ENCODE measurements at places on chromosomes 6 and 20.

GRCh38 chr20:44566018-44566417 lies 16.4 kb upstream of the PKIG start:
- DNase-seq, result no peak

- peak; percentile 68 for DNase-seq
Measured at GRCh38 chr6:108074057-108074358, 533 bp downstream of the OSTM1 start.

GRCh38 chr6:99606656-99607415 lies at the start of gene PRDM13:
Gene PRDM13, plus strand, starts transcription at chr6:99606833. Its CDS starts 202 bp downstream, at chr6:99607035.
- no peak for DNase-seq

DNA sequence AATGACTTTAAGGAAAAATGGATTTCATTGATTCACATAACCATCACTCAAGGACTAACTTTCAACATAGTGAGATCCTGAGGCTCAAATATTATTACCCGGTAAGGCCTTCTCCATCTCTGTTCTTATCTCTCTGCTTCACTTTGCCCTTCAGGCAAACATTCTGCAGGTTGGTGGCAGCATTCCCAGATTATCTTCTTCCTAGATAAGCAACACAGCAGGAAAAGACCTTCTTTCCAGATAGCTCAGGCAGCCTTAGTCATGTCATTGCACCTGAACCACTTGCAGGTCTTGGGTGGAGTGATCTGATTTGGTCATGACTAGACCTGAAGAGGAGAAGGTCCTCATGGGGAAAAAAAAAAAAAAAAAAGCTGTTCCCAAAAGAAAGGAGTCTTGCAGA lies 5.3 kb upstream of the HIVEP2 start:
- DNase-seq, result no peak

GRCh38 chr6:123168466-123168865 lies 172.4 kb downstream of the CLVS2 start:
- no peak for DNase-seq

DNA sequence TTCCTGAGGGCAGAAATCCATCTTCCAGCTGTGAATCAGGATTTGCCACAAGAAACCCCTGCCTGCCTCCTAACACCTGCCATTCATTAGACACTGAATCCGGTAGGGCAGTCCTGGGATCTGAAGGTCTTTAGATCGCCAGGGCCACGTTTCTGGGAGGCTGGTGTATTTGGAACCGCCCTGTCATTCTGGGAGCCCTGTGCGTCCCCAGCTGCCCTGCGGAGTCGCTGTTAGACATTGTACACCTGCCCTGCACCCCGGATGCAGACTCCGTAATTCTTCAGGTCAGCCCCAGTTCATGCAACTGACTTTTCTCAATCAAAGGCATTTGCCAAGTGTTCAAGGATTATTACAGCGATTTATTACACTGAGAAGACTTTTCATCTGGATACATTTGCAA lies 193.2 kb downstream of the TBC1D7 start:
- DNase-seq, result no peak

DNA sequence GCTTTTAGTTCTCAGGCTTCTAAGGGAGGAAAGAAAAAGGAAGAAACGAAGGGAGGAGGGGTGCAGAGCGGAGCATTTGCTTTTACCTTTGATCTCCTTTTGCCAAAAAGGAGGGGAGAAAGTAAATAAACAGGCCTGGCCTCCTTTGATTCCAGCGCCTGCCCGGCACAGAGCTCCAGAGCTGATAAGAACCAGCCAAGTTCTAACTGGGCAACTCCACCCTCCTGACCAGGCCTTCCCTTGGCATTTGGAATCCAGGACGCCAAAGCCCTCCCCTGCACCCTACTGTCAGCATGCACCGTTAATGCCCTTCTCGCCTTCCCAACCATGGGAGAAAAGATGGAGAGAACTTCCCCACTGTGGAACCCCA lies 120.8 kb upstream of the PTPN1 start:
- DNase-seq, result no peak

GRCh38 chr6:52661551-52661950 lies 9.4 kb upstream of the TMEM14A start:
- no peak for DNase-seq

GRCh38 chr6:158268361-158269147 lies 43.7 kb upstream of the TULP4 start:
- no peak for DNase-seq

- peak; percentile 31 for DNase-seq
Measured at GRCh38 chr20:44073011-44073674, 113.8 kb downstream of the JPH2 start.

- DNase-seq, result no peak
Measured at GRCh38 chr6:168990019-168990751, 263.5 kb downstream of the THBS2 start.

GRCh38 chr6:93474733-93475179 lies 55.4 kb upstream of the EPHA7 start:
- no peak for DNase-seq

DNA sequence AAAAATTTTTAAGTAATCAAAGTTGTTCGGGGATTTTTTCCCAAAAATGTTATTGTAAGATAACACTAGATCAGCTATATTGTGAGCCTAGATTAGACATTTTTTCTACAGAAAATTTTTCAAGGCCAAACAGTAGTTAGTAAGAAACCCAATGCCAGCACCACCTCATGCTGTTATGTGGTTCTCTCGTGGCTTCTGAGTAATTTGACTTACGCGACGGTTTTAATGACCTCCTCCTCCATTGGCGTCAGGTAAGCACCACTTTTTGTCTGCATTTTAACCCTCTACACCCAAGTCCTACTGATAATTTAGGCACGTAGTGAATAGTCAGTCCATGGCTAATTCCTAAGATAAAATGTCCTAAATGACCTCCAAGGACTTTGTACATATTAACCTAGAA lies 9.7 kb downstream of the RPS6KA2 start:
- no peak for DNase-seq

DNA sequence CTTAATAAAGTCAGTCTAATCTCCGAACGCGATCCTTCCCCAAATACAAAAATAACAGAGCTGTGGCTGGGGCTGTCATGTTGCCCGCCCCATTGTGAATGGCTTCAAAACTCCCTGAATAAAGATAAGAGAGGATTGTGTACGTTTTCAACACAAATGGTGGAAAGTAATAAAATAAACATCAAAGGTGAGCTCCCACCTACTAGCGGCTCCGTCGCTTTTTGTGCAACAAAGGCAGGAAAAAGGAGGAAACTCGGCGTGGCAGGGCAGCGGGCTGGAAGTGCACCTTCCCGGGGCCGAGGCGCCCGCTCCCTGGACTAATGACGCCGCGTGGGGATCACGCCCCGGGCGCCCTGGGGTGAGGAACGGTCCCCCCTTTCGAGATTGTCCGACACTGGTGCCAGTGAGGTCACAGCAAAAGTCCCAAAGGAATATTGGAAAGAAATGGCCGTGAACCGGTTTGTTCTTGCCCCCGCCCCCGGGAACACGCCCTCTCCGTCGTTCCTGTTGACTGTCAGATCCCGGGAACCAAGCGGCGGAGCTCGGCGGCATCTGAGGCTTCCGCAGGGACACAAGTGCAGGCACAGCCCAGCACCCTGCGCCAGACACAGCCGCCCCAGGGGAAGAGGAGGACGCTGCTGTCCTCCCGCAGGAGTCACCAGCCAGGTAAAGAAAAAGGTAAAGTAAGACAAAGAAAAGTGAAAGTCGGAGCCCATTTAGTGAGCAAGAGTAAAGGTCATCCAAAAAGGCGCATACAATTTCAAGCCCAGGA lies 1.1 kb upstream of the FOXQ1 start:
- no peak for DNase-seq

DNA sequence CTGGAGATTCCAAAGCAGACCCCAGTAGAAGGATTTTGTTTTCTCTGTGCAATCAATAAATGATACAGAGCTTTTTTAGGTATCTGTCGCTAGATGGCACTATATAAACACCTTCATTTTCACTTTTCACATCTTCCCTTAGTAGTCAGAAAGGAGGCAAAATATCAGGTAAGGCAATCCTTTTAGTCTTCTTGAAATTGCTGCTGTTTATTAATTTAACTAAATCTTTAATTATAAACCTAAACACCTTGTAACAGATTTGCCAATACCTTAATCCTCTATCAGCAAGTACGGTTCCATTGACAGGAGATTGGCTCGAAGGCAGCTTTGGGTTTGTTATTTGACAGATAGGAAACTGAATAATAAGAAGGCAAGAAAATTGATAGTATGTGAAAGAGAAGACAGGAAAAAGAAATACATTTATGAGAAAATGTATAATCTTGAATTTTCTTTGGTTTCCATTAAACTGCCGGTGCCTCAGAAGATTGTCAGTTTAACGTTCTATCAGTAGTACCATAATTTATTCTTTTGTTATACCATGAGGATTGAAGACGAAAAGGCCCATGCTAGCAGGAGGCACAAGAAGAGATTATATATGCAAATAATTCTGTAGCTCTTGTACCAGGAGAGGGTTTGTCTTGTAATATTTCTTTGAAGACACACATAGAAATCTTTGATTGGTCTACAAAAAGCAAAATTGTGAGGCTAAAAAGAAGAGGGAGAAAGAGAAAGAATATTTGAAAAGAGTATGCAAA lies 23.5 kb upstream of the IBTK start:
- DNase-seq, result no peak

GRCh38 chr6:89257346-89257745 lies 40.2 kb upstream of the GABRR1 start:
- DNase-seq, result no peak

DNA sequence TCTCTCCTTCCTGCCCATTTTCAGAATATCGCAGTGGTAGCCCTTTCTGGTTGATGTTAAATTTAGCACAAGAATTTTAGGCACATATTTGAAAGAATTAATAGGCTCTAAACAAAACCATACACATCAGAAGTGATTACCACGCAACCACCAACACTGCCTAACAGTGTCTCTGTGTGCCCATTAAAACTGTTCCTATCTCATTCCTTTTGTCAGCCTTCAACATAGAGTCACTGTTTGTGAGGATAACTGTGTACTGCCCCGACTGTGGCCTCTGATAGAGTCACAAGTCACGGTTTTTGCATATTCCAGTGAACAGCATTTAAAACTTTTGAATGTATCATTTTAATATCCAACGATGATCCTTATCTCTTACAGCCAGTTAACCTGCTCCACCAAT lies 116.8 kb upstream of the TNFAIP3 start:
- no peak for DNase-seq

GRCh38 chr20:33282196-33282934 lies 649 bp upstream of the BPIFB1 start:
- no peak for DNase-seq

DNA sequence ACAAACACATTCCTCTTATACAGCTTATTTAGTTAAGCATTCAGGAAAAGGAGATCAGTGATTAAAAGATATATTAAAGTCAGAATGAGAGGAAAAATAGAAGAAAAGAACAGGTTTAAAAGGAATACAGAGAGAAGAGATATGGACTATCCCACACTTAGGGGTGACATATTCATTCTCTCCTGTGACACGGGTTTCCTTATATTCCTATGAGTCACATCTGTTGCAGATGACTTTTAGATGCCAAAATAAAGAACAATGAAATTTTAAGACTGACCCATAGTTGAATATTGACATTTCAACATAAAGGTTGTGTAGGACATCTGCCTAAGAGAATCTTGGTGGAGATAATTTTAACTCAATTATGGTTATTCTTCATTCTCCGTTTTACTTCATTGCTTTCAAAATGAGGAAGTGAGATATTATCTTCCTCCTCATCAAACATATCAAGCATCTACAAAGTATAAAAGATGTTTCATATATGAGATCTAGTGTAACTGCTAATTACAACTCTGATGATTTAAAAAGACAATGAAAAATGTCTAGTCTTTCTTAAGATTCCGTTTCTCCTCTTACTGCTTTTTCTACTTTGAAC lies 1336.7 kb upstream of the CITED2 start:
- no peak for DNase-seq

GRCh38 chr6:157075549-157076450 lies 247.5 kb downstream of the TMEM242 start:
- DNase-seq, result no peak

DNA sequence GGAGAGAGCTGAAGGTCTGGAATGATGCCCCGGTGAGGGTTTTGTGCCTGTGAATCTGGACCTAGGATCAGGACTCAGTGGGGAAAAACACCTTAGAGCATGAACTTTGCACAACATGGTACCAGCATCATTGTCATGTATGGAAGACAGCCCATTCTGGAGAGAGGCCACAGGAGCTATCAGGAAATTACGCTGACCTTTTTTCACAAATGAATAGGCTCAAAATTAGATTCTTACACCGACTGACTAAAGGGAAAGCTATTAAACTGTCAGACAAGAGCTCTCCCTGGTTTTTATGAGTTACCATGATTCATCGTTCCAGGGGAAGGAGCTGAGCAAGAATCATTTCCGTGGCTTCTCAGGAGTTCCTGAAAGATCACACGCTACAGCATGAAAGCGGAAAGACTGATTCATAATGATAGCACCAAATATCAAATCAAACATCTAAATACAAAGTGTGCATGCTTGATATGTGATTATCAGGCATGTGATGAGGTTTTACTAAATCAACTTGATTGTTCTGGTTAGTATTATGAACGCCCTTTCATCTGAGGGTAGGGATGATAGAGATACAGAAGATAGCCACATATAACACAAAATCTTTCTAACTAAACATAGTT lies 224.9 kb upstream of the SMLR1 start:
- DNase-seq, result no peak

DNA sequence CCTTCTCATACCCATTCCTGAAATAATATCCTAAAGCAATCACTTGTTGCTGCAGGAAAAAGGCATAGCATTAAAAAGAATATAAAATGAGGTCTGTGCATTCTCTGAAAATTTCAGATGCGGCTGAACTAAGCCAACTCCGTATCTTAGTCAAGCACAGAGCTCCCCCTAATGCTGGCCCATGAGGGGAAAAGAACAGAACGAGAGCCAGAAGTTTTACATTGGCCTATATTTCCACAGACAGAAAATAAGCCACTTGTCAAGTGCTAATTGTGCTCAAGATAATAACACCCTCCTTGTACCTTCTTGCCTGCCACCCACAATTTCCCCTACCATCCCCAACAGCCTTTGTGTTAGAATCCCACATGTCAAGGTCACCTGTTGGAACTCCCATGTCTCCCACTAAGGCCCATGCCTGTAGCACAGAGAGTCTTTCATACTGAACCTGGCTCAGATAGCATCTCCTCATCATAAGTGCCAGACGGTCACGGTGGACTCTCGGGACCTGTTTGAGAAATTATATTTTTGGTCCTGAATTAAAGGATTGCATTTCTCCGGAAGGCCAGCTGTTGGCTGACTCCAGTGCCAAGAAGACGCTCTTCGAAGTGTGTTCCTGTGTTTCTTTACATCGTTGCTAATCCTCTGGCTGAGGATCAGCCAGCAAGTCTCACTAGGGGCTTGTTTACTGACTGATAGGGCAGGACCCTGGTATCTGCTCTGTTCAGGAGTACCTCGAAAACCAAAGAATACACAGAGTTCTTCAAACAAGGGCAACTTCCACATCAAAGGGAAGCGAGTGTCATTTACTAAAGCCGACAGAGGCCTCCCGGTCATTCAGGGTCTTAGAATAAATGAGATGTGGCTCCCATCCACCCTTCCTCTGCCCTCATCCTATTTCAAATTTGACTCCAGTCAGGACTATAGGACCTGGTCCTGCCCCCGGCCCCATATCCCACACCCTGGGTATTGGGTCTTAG lies 183.4 kb upstream of the FBXL4 start:
- DNase-seq, result no peak

- no peak for DNase-seq
Measured at GRCh38 chr6:15602154-15602553, 60.7 kb downstream of the DTNBP1 start.

GRCh38 chr6:10531503-10531902 lies 10.4 kb downstream of the GCNT2 start:
- no peak for DNase-seq

- DNase-seq, result no peak
Measured at GRCh38 chr20:58366866-58367265, 22.2 kb upstream of the VAPB start.

GRCh38 chr6:68082086-68082485 lies 553.0 kb upstream of the ADGRB3 start:
- no peak for DNase-seq

Data from sciatic nerve (tissue), 2 donors.